ENCODE measurements at places on chromosomes 2 and 18.

DNA sequence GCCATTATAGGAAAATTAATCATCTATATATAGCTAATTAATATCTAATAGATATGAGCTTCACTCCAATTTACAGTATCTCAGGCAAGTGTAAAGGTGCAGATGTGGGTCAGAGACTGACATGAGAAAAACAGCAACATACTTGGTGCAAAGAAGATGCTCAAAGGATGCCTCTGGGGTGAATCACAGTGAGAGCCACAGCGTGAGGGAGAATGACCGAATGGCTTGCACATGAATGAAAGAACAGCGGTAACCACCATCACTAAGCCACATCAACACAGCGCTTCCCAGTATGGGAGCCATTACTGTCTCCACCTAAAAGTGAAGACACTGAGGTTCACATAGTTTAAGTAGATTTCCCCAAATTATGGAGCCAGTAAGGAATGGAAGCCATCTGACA lies 423.4 kb upstream of the ID2 start:
- DNase-seq: no peak

- DNase-seq: no peak
Measured at GRCh38 chr2:48713647-48714046, 41.9 kb downstream of the LHCGR start.

DNA sequence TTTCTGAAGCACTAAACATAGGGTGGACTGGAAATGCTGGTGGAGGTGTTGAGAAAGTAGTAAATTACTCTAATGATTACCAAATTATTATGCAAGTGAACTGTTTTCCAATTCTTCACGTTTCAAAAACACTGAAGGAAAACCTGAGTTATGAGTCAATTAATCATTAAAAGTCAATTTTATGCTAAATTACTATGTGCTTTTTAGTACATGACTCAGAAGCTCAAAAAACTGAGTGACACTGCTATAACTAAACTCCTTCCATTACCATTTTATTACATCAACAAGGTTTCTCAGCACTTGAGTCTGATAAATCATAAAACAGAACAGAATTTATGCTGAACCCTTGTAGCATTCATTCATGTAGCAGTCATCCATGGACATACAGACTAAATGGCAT lies 20.4 kb downstream of the CHMP3 start:
- no peak for DNase-seq

DNA sequence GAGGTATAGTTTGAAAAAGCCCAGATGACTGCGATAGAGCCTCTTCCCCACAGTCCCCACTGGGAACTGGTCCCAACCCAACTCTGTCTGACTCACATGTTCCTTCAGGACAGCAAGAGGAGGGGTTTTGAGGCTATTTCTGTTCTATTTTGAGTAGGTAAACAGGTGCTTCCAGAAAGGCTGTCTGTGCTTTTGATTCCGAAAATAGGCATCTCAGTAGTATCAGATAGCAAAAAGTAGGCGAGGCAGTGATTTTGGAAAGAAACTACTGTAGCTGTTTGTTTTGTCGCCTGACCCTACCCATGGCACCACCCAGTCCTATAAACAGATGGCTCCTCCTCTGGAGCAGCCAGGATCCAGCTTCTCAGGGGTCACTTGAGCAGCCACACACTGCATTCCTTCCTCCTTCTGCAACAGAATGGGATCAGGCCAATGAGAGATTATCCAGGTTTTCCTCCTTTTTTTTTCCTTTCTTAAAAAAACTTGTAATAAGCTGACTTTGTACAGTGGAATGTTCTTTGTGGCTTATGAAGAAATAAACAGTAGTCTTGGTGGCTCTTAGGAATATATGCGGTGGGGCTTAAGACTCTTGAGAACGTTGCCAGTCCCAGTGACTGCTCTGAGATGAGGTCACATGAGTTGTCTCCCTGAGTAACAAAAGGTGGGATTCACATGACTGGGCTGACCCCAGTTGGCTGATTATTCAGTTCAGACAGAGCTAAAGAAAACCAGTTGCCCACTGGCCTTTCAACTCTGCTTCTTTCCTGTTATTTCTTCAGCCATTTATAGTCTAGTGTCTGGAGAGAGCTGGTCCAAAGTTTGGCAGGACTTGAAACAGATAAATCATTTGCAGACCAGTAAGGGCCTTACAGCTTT lies 98.6 kb downstream of the KCNS3 start:
- no peak for DNase-seq

DNA sequence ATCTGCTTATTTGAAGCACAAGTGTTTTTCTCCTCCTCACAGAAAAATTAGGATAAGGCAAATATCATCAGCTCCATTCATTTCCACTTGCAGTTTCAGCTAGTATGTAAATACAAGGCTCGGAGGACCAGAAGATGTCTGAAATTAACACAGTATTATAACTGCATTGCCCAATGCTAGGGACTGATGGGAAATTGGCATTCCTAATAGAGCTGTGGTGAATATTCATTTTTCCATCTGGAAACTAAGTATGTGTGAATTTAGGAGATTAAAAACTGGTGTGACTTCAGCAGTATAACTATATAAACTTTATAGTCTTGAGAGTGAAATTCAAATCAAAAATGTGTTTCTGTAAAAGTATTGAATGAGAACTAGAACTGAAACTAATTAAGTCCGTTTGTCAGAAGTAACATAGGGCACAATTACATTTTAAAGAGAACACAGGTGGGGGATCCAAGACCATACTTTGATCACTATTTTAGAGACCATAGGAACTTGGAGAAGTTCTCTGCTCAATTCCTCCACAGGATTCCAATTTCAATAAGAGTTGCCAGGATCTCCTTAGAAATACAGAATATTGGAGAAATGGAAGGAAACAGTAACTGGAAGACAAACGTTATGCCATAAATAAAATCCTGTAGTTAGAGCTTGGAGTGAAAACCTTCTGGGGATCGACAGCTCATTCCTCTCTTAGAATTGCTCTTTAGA lies 12.1 kb upstream of the ITGA6 start:
- DNase-seq: no peak

DNA sequence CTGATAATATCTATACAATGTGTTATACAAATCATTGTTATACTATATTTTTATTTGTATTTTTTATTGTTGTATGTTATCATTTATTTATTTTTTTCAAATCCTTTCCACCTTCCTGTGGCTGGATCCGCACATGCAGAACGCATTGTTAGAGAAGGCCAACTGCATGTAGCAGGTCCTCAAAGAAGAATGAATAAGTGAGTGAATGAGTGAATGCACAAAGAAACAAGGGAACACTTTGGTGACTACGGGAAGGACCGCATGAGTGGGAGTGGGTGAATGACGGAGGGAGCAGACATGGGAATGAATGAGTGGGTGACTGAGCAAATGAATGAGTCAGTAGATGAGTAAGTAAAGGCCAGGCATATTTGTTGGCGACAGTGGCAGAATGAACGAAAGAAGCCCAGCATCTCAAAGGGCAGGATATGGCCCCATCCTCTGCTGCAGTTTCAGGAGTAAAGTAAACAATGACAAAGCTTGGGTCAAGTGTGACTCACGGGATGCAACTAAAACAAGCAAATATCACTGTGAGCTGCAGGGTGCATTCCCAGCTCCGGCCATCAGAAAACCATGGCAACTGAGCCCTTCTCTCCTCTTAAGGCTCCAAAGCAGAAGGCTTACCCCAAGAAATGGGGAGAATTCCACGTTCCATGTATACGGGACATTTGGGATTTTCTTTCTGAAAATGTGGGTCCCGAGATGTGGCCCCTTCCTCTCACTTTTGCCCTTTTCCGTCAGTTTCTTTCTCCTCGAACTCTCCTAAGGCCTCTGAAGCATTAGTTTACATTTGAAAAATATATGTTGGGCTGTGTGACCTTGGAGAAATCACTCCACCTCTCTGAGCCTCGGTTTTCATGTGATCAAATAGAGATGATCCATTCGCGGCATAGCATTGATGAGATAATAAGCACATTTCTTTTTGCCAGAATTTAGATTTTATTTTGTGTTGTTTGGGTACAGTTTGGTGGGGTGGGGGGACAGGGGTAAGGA lies 24.5 kb downstream of the KCNF1 start:
- peak; percentile 62 for DNase-seq

GRCh38 chr18:77981874-77982273 lies 732.2 kb downstream of the GALR1 start:
- no peak for DNase-seq

DNA sequence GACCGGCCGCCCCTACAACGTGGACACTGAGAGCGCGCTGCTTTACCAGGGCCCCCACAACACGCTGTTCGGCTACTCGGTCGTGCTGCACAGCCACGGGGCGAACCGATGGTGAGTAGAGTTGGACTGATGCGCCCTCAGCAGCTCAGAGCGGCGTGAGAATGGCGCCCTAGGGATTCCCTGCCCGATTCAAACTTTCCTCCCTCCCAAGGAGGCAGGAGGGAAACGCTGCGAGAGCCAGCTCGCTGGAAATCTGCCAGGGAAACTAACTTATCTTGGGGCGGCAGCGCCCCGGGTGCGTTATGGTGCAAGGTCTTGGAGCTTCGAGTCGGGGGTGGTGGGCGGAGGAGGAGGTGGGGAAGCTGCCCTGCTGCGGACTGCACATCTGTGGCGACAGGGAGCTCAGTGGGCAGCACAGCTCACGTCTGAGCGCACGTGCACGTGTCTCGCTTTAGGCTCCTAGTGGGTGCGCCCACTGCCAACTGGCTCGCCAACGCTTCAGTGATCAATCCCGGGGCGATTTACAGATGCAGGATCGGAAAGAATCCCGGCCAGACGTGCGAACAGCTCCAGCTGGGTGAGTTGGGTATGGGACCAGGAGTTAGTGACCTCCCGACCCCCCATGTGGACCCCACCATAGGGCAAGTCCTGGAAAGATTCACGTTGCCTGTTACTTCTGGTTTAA lies 697 bp downstream of the ITGA4 start:
- peak; percentile 53 for DNase-seq

GRCh38 chr2:40316620-40317019 lies 135.3 kb downstream of the SLC8A1 start:
- DNase-seq: no peak

DNA sequence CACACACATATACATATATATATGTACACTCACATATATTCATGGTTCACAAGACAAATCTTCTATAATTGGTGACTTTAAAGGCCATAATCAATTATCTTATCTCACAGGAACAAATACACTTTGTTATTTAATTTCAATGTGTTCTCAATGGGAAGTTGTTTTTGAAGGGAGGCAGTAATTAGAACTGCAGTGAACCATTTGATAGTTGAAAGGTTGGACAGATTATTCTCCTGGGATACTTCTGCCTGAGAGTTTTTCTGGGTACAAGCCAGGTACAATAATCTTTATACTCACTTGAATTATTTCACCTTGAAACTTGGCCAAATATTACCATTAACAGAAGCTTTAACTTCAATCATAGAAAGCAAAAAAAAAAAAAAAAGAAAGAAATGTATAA lies 546.6 kb upstream of the LRRTM4 start:
- no peak for DNase-seq

DNA sequence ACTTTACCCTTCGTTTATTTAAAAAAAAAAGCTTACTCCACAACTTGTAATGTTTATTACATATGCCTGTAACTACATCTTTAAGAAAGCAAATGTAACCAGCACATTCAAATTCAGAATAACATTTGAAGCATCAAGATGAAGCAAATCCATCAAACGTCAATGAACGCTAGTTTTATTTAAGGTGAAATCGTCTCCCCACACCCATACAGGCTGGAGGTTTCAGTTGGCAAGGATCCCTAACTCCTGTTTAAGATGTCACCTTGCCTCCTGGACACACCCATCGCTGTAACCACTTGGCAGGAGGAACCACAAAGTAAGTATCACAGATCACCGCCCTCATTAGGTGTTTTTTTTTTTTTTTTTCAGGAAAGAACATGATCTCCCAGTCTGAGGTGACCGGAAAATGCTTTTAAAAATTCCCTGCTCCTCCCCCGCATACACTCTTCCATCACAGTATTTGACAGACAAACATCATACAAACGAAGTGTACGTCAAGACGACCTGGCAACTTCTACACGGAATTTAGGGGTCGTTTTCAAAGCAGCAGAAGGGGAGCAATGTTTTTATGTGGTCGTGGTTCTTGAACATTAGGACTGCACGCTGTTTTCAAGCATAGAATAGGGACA lies 19.7 kb upstream of the STPG4 start:
- peak; percentile 45 for DNase-seq

All from GM23338 (cell line).